Astrocyte of the hippocampus (primary cell): ENCODE measurements at places on chromosomes 3 and 15.
A peak's percentile ranks its signal among the peaks of the same experiment; 100 is the strongest.

DNA sequence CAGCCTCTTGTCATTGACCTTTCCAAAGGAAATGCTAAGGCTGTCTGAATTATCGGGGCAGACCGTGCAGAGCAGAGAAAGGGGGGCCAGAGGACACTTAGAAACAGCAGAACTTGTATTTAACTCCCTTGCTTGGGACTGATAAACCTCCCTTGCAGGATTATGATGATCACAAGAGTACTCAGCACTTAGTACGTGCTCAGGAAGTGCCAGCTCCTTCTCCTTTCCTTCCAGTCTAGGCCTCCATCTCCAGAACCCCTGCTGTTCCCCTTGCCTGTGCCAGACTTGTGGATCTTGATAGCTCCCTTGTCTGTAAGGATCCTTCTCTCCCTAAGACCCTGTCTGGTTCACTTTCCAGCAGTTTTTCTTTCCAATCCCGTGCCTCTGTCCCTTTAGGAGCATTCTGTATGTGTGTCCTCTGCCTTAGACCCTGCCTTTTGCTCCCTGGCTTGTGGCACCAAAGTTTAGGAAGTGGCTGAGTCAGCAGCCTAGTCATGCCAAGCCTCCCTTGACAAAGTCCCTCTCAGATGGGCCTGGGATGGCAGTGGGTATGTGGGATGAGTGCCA, 747 bp downstream of the SORD start:
- peak; percentile 26 for DNase-seq

DNA sequence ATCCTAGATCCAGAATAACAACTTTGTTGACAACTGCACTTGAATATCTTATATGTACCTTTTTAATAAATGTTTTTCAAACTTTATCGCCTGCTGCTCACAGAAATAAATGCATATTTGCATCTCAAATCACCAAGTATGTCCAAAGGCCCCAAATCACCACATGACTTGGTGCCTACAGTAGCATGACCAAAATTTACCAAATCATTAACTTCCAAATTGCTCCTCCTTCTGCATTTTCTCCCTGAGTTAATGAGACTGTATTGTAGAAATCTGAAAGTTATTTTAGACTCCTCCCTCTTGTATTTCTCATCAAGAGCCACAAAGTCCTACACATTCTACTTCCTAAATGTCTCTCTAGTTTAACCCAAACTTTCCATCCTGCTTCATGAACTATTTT, 635.5 kb upstream of the NAALADL2 start:
- DNase-seq, result no peak

GRCh38 chr15:82306791-82307713, 42.2 kb downstream of the GOLGA6L10 start:
- no peak for DNase-seq

DNA sequence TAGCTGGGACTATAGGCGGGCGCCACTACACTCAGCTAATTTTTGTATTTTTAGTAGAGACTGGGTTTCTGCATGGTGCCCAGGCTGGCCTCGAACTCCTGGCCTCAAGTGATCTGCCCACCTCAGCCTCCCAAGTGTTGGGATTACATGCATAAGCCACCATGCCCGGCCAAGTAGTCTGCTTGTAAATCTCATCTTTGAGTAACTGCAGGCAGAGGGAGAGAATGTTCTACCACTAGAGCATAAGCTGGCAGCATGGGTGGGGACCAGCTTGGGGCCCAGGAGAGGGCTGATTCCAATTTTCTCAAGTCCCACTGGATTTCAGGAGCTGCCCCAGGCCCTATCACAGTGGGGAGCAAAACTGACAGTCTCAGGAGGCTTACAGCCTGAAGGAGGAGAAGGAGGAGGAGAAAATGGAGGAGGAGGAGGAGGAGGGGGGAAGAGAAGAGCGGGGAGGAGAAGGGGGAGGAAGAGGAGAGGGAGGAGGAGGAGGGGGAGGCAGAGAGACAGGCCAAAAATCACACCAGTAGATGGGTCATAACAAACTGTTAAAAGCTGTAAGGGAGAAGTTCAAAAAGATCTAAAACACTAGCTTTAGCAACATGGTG, 229.1 kb upstream of the IGF1R start:
- no peak for DNase-seq

GRCh38 chr15:43893956-43894355, 67.2 kb downstream of the WDR76 start:
- peak; percentile 37 for DNase-seq

- no peak for DNase-seq
Observed at GRCh38 chr3:2261747-2262146, 163.1 kb downstream of the CNTN4 start.

GRCh38 chr3:195164573-195165264, 106.2 kb downstream of the XXYLT1 start:
- DNase-seq, result no peak

DNA sequence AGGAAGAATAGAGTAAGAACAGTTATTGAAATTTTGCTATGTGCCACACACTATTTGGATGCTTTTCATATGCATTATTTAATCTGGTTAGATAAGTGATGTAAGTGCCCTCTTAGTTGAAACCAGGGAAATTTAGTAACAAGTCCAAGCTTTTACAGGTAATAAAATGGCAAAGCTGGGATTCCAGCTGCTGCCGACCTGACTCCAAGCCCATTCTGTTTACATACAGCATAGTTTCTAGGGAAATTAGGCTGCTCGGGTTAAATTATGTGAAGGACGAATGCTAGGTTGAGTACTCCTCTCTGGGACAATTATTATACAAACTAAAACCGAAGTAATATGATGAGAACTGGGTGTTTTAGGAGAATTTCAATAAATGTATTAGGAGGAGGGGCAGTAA, 38.7 kb upstream of the FAH start:
- no peak for DNase-seq

- DNase-seq, result no peak
Observed at GRCh38 chr3:67083277-67083676, 85.2 kb downstream of the KBTBD8 start.

DNA sequence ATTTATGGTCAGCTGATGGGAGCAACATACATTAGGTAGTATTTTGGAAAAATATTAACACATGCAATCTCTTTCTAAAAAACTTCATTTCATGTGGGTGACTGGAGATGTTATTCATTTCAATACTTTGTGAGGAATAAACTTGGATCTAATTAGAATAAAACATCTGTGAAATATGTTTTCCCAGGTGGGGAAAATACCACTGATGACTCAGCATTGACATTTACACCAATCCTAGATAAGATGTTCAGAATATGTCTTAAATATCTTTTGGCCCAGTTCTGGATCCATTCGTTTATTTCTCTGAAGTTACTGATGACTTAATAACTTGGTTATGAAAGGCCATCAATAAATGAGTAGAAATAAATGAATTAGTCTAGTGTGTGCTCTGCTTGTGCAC, 247.6 kb downstream of the CHST2 start:
- no peak for DNase-seq

DNA sequence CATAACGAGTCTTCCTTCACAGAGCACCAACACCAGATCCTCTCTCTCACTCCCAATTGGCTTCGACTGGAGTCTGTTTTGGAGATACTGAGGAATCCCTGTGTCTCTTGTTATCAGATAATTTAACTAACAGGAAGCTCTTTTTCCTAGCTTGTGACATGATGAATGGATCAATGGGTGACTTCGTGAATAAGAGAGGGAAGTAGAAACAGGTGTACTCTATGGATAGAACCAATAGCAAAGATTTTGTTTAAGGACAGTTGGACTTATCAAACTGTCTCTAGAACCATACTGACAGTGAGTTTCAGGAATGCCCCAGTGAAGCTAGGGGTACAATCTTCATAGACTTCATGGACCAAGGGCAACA, 29.4 kb upstream of the KLHL6 start:
- no peak for DNase-seq

DNA sequence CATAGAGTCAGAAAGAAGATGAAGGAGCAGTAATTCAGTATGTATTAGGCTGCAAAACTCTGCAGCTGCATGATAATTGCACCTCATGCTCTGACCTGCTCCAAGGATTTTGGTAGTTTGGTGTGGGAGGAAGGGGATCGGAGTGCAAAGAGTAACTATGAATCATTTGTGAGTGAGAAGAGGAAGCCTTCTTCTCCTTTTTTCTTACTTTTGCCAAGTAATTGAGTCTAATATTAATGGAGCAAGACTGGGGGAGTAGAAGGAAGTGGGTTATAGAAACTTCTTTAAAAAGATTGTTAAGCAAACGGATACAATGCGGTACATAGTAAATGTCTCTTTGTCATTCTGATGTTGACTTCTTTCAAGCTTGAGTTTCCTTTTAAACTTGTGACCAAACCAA, 276.5 kb downstream of the EDEM1 start:
- DNase-seq, result no peak

DNA sequence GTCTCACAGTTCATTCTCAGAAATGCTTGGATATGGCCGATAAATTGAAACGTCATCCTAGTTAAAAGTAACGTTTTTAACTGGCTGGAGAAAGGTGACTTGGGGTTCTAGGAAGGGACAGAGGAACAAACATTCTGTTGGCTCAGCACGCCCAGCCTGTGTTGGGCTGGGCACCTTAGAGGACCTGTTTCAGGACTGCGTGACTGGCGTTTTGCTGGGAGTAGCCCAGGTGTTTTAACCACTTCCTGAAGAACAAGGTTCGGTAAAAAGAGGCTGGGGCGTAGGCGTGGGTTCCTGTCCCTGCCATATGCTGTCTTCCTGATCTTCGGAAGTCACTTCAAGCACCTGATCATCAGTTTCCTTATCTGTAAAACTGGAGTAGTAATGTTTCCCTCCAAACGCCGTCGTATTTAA, 1.1 kb upstream of the TLNRD1 start:
- no peak for DNase-seq

- DNase-seq, result no peak
Observed at GRCh38 chr3:188416041-188416440, 262.1 kb downstream of the LPP start.

- DNase-seq, result peak; percentile 72
Observed at GRCh38 chr3:69090021-69090420, 5.3 kb downstream of the ARL6IP5 start.

- DNase-seq, result peak; percentile 16
Observed at GRCh38 chr3:43688245-43688650, 2.5 kb upstream of the ABHD5 start.

GRCh38 chr15:84750583-84751092, 2.2 kb downstream of the ZNF592 start:
- no peak for DNase-seq

GRCh38 chr3:168417016-168417415, 321.3 kb upstream of the GOLIM4 start:
- DNase-seq, result no peak

- DNase-seq, result no peak
Observed at GRCh38 chr3:152430223-152431002, 161.7 kb downstream of the MBNL1 start.

DNA sequence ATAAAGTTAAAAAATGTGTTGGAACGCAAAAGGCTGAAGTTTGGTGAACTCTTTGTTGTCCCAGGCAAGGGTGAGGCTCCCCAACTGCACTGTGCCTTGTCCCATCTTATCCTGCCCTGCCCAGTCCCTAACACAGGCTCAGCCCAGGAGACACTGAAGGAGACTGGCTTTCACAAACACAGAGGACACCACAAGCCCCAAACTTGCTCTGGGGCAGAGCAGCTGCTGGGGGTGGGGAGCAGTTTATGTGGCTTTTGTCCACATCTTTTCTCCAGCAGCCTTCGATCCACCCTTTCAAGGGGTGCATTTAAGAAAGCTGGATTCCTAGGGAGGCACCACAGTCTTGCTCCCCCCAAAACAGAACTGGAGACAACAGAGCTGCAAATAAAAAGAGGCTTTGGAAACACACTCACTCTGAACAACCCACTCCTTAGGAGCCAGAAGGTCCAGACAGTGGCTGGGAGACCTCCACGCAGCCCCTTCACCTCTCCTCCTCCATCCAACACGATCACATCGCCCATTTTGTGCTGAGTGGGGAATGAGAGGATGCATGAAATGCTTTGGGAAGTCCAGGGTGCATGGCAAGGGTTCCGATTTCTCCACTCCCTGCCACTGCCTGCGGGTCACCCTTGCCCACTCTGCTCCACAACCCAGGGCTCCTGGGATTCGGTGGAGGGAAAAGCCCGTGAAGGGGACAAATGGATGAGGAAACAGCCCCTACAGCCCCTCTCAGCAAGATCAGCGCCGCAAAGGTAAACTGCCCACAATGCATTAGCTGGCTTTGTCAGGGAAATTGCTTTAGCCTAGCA, 260.5 kb upstream of the TLE3 start:
- no peak for DNase-seq

GRCh38 chr3:97949110-97949485, 23.1 kb downstream of the RIOX2 start:
- no peak for DNase-seq

- no peak for DNase-seq
Observed at GRCh38 chr3:189890496-189890895, 230.2 kb downstream of the P3H2 start.

GRCh38 chr3:151919446-151919845, 46.0 kb downstream of the SUCNR1 start:
- DNase-seq, result no peak
